Anterior cingulate cortex (tissue), 58 donors: ENCODE measurements at places on chromosomes 11 and 22.

DNA sequence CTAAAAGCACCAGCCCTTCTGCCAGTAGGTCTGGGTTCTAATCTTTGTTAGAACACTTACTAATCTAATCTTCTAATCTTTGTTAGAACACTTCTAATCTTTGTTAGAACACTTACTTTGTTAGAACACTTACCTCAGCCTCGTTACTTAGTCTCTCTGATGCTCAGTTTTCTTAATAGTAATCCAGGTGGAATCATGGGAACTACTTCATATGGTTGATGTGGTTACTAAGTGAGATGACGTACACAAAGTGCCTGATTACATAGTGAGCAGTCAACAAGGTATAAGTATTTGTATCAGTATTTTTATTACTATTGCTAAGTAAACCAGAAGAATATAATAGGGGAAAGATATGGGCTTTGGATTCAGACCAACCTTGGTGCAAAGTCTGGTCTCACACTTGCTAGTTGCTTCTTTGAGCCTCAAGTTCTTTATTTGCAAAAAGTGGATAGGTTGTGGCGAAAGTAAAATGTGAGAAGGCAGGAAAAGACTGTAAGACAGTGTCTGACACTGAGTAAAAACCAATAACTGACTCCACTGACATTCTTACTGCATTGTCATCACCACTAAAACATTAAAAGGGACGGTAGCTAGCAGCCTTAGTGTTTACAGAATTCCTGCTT is 83.7 kb downstream of the TRAF6 start:
- DNase-seq: no peak

GRCh38 chr11:36061471-36061870 is 117.6 kb downstream of the LDLRAD3 start:
- DNase-seq: no peak

- DNase-seq: no peak
These were observed 9.4 kb upstream of the CASP12 start for GRCh38 chr11:104907521-104908185.

GRCh38 chr22:38203090-38203810 is 1.5 kb downstream of the MAFF start:
- DNase-seq: no peak

DNA sequence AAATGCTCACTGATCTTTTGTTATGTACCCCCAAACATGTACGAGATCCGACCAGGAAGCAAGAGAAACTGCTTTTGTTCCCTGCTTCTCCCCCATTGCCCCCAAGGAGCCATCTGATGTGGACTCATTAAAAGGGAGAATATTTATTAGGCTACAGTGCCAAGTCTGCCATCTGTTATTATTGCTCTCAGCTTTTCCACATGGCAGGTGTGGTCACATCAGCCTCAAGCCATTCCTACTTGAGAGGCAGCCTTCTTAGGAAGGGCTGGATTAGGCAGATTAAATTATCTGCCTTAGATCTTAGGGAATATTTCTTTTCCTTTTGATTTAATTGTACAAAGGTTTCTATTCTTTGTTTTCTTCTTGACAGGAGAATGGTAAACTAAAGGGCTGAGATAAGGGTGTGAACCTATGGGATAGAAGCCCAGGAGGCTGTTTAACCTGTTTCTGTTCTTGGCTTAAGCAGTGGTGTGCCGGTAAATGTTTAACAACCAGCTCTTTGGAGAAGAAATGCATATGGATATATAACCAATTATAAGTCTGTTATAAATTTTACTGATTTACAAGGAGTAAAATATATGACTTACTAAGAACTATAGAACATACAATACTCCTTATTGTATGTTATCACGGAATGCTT is 88.8 kb downstream of the PDHX start:
- DNase-seq: no peak

GRCh38 chr11:69663326-69663725 is 11.8 kb downstream of the LTO1 start:
- DNase-seq: no peak

GRCh38 chr11:120703358-120704152 is 192.0 kb downstream of the GRIK4 start:
- DNase-seq: no peak

DNA sequence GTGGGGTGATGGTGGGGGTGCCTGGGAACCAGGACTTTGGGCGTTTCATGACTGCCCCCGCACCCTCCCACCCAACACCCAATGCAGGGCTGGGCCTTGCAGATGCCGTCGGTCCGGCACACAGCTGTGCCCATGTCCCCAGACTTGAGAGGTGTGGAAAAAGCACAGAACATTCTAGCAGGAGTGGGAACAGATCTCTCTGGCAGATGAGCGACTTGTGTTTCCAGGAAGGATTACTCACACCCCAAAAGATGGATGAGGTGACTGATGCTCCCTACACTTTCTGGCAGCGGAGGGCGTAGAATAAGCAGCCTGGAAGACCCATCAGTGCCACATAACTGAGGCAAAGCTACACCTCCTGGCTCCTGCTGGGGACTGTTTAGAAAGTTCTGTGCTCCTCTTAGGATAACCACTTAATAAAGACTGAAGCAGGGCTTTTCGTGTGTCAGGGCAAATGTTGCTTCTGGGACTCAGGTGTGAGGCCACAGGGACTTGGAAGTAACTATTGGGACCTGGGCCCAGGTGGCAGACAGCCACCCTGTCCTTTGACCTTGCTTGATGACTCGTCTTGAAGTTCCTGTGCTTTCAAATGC is 24.2 kb downstream of the FBLN1 start:
- no peak for DNase-seq

DNA sequence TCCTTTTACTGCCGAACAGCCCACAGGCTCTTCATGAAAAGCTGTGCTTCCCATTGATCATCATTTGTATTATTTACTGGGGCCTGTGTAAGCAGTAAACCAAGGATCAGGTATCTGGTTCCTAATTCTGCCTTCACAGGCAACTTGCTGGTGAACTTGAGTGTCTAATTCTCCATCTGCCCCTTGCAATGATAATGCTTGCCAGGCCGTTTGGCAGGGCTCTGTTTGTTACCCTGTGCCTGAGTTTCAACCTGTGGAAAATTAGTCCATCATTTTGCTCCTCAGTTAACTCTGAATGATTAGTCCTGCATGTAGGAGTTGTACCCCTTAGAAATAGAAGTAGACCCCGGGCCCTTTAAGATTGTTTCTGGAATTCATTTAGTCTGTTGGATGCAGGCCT is 298.4 kb upstream of the CADM1 start:
- no peak for DNase-seq

- DNase-seq: no peak
These were observed 2.3 kb downstream of the MTFP1 start for GRCh38 chr22:30427871-30428270.

DNA sequence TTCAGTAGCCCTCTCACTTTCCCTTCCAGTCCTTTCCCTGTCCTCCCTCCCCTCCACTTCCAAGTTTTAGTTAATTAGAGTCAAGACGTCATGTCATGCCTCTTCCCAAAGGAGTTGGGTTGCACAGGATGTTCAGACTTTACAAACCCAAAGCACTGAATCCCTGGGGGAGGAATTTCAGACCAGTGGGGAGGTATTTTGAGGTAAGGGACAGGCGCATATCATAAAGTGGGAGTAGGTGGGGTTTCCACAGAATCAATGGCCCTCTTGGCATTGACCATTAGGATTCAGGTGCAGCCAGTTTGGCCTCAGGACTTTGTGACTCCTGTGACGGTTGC is 733 bp upstream of the ACP2 start:
- DNase-seq: no peak
